ENCODE measurements at places on chromosomes 3 and 15.

GRCh38 chr15:84889313-84889990 lies 5.0 kb downstream of the SLC28A1 start:
- DNase-seq: no peak

- DNase-seq: no peak
Observed at GRCh38 chr15:27328608-27329007, 357.6 kb downstream of the GABRG3 start.

DNA sequence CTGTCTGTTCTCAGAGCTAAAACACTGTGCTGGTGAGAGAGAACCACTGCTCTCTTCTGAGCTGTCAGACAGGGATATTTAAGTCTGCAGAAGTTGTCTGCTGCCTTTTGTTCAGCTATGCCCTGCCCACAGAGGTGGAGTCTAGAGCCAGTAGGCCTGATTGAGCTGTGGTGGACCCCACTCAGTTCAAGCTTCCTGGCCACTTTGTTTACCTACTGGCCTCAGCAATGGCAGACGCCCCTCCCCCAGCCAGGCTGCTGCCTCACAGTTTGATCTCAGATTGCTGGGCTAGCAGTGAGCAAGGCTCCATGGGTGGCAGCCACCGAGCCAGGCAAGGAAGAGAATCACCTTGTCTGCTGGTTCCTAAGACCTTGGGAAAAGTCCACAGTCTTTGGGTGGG lies 21.0 kb upstream of the CACNA1D start:
- DNase-seq: no peak

GRCh38 chr3:115960799-115961198 lies 337.5 kb downstream of the GAP43 start:
- DNase-seq: no peak

GRCh38 chr3:123344175-123344906 lies 104.5 kb downstream of the ADCY5 start:
- DNase-seq: peak; percentile 42

GRCh38 chr15:89870006-89870405 lies 23.8 kb downstream of the AP3S2 start:
- no peak for DNase-seq

- no peak for DNase-seq
Observed at GRCh38 chr3:47855461-47856383, 52.8 kb downstream of the DHX30 start.

DNA sequence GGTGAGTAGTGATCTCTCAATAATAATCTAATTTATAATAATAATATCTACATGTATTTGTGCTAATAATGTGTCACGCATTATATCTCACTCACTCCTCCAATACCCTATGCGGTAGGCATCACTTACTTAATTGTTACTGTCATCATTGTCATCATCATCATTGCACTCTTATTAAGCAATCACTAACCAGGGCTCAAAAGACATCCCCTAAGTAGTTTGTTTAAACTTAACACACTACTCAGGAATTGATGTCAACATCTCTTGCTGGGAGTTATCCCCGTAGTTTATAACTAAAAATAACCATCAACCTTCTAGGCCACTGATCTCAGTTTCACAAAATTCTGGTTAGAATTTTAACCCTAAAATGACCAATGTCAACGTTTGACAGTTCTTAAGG lies 56.8 kb upstream of the ICE2 start:
- DNase-seq: no peak

DNA sequence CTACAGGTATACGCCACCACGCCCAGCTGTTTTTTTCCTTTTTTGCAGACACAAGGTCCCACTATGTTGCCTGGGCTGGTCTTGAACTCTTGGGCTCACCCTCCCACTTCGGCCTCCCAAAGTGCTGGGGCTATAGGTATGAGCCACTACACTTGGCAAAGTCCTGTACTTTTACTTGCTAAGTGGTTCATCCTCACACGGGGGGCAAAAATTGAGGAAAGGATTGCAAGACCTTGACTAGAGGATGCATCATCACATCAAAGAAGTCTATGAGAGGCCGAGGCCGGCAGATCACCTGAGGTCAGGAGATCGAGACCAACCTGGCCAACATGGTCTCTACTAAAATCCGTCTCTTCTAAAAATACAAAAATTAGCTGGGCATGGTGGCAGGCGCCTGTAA lies 116.5 kb upstream of the FAM174B start:
- no peak for DNase-seq

GRCh38 chr15:75201616-75202250 lies at the start of gene C15orf39:
Gene C15orf39, plus strand, starts transcription at chr15:75201882. Its CDS starts 4,167 bp downstream, at chr15:75206049.
- DNase-seq: peak; percentile 57

GRCh38 chr15:66760968-66761725 lies 59.1 kb downstream of the SMAD6 start:
- peak; percentile 31 for DNase-seq

- DNase-seq: peak; percentile 42
Observed at GRCh38 chr3:127457094-127457475, 133.4 kb downstream of the TPRA1 start.

- no peak for DNase-seq
Observed at GRCh38 chr3:161672478-161672877, 175.9 kb downstream of the OTOL1 start.

GRCh38 chr3:184626923-184627322 lies 65.3 kb downstream of the EPHB3 start:
- DNase-seq: no peak

- no peak for DNase-seq
Observed at GRCh38 chr3:155780291-155780690, 25.8 kb downstream of the C3orf33 start.

- no peak for DNase-seq
Observed at GRCh38 chr3:61299343-61300005, 48.2 kb upstream of the FHIT start.

GRCh38 chr3:16516695-16517481 lies 3.4 kb upstream of the RFTN1 start:
- DNase-seq: peak; percentile 64

DNA sequence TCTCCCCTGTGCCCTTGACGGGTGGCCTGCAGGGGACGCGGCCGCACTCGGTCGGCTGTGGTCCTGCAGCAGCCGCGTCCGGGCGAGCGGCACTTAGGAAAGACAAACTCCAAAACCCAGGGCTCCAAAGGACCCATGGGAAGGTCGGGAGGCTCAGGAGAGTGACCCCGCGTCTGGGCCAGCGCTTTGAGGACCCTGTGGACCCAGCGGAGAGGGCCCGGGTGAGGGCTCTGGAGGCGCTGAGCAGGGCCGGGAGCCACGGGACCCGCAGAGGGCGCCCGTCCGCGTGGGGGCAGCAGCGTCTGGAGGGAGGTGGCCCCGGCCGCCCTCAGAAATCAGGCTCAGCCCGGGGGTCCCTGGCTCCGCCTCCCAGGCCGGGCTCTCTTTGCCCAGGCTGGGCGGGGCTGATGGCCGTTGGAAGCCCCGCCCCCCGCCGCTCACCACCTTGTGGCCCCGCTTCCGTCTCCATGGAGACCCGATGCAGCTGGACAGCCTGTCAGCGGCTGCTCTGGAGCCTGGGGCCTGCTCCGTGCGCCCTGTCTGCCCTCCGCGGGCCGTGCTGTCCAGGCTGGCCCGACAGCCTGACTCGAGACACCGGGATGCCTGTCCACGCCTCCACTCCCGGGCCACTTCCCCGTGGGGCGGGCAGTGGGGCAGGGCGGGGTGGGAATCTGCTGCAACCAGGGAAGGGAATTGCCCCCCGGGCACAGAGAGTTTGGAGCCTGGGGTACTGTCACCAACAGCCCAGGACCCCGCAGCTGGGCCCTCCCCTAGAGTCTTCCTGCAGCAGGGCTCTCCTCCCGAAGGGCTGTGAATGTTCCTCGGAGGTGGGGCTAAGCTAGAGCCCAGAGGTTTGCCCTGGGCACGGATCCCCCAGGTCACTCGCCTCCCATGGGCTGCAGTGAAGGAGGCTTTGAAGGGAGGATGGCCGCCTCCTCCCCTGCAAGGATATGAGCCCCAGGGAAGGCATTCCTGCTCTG lies 34.8 kb upstream of the RPL32 start:
- DNase-seq: no peak

GRCh38 chr3:8660175-8661118 lies 15.8 kb upstream of the SSUH2 start:
- peak; percentile 16 for DNase-seq

DNA sequence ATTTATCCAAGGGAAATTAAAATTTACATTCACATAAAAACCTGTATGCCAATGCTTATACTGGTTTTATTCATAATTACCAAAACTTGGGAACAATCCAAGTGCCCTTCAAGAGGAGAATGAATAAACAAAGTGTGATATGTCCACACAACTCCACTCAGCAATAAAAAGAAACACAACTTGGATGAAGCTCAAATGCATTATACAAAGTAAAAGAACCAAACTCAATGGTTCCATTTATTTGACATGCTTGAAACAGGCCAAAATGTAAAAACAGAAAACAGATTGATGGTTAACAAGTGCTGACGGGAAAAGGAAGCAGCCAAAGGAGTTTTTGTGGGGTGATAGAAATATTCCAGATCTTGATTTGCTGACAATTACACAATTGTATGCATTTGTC lies 23.5 kb downstream of the OCA2 start:
- DNase-seq: no peak

DNA sequence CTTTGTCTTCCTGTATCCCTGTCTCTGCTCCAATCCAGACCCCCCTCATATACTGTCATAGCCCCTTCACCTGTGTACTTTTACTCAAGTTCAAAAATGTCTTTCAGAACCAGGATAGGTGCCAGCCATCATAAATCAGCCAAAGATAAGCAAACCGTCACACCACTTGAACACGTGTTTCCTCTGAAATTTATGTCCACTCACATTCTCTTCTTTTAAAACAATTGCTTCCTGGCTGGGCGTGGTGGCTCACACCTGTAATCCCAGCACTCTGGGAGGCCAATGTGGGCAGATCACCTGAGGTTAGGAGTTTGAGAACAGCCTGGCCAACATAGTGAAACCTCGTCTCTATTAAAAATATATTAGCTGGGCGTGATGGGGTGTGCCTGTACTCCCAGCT lies 74.1 kb downstream of the IGF2BP2 start:
- DNase-seq: no peak

- DNase-seq: peak; percentile 93
Observed at GRCh38 chr3:148943506-148944205, 47.7 kb upstream of the GYG1 start.

- peak; percentile 34 for DNase-seq
Observed at GRCh38 chr3:129688271-129688895, 81.9 kb upstream of the PLXND1 start.

DNA sequence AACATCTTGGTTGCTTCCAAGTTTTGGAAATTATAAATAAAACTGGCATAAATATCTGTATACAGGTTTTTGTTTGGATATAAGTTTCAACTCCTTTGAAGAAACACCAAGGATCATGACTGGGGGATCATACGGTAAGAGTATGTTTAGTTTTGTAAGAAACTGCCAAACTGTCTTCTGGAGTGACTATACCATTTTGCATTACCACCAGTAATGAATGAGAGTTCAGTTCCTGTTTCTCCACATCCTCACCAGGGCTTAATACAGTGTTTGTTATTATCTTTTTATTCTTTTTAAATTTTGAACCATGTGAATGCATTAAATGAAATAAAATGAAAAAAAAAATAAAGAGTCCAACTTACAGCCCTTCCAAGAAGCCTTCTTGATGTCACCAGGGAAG lies 3.7 kb upstream of the ANKUB1 start:
- DNase-seq: no peak

DNA sequence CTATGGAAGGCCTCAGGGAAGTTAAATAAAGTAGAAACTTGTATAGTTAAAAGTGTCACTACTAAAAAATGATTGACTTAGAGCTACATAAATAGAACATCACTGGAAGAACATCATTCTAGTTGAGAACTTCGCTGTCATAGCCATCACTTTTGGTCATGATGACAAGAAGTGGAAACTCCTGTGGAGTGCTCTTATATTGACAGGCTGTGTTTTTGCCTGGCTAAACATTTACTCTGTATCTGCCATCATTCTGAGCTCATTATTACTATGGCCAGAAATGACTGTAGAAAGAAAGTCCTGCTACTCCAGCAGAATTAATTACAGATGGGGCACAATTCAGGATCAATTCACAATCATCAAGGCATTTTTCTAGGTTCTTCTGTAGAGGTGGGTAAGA lies 165.1 kb upstream of the GOLIM4 start:
- no peak for DNase-seq

- peak; percentile 56 for DNase-seq
Observed at GRCh38 chr15:87263871-87264270, 992.7 kb downstream of the NTRK3 start.

DNA sequence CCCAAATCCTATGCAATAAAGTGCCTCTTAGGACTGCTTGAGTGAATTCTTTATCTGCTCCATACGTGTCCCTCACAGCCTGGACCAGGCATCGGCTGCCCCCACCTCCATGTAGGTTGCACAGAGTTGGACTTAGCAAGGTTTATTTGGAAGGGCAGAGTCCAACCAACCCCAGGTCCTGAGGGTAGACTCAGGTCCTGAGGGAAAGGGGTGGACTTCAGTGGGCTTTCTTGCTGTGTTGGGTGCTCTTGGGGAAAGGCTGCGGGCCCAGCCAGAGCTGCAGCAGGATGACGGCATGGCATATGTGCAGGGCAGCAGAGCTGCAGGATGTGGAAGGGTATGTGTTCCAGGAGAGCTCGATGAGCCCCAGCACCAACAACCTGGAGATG lies 6.5 kb downstream of the ALG3 start:
- no peak for DNase-seq

GRCh38 chr15:55742927-55743728 lies at the start of gene PRTG:
Gene PRTG, minus strand, starts transcription at chr15:55743152. Its CDS starts 221 bp downstream, at chr15:55742931.
- DNase-seq: peak; percentile 78

DNA sequence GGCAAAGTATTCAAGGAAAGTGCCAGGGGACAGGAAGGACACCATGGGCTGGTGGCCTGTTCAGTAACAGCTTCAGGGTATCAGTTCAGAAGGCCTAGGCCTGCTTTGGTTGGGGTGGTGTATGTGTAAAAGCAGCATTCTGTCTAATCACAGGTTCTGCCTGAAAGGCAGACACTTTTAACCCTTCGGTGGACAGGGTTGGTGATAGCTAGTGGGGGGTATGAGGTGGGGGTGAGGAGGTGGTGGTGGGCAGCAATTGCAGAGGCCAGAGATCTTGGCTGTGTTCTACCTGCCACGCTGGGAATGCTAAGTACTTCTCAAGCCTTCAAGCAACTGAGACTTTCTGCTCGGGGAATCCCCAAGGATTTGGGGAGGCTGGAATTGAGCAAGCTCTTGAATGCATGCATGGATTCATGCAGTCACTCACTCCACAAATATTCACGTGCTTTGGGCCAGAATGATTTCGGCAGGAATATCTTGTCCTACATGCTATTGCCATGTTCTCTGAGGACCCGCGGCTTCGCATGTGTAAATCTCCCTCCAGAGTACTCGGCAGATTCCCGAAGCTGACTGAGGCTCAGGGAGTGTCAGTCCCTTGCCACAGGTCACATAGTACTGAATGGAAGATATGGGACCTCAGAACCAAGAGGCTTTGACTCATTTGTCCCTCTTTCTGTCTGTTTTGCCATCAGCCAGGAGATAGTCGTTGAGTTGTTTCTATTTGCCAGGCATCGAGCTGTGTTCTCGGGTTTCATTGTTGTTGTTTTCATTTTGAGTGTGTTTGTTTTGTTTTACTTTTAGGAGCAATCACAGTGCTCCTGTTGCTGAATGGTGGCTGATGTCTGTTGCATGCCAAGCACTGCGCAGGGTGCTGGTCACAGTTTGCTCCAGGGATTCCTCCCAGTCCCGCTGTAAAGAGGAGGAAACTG lies 65.5 kb downstream of the SMAD3 start:
- no peak for DNase-seq

- DNase-seq: no peak
Observed at GRCh38 chr3:63245726-63246241, 32.3 kb upstream of the SYNPR start.

GRCh38 chr15:51931638-51932037 lies 39.9 kb downstream of the LEO1 start:
- DNase-seq: peak; percentile 51

- DNase-seq: peak; percentile 35
Observed at GRCh38 chr3:129398803-129399144, 29.7 kb downstream of the EFCAB12 start.

- DNase-seq: peak; percentile 63
Observed at GRCh38 chr3:169886671-169887070, 16.9 kb upstream of the LRRC31 start.

Data from M059J (cell line).